ENCODE measurements at places on chromosomes 7 and 10. TPM values are rescaled to one million over a fixed set of nuclear protein-coding genes. Genes with fewer than 3 reads are reported as not detected.

HOXA4 gene
- 5.9 TPM for total RNA-seq

IFIT3 gene
- 18.0 TPM for total RNA-seq

UPK3B gene
- not detected for total RNA-seq

LRRC18 gene
- not detected for total RNA-seq

EPHA1 gene
- total RNA-seq: 0.91 TPM

TDRD1 gene
- total RNA-seq: not detected

AZGP1 gene
- total RNA-seq: 0.40 TPM

CYP2C18 gene
- total RNA-seq: not detected

AASS gene
- 18.9 TPM for total RNA-seq

GDF10 gene
- total RNA-seq: 8.2 TPM

AGAP6 gene
- 1.6 TPM for total RNA-seq

WNT2 gene
- 0.13 TPM for total RNA-seq

VPS37D gene
- 5.8 TPM for total RNA-seq

FKBP6 gene
- not detected for total RNA-seq

POLR2J3 gene
- total RNA-seq: 30.8 TPM

PLCE1 gene
- total RNA-seq: 1.6 TPM

LBX1 gene
- total RNA-seq: not detected

GRM3 gene
- not detected for total RNA-seq

SPDYE2B gene
- not detected for total RNA-seq

NXPH1 gene
- not detected for total RNA-seq

ACTR3C gene
- total RNA-seq: 0.39 TPM

CDHR1 gene
- total RNA-seq: not detected

DPYSL4 gene
- total RNA-seq: 12.3 TPM

AGK gene
- total RNA-seq: 20.3 TPM

AGBL3 gene
- total RNA-seq: 0.52 TPM

ZCCHC24 gene
- total RNA-seq: 25.0 TPM

SORCS1 gene
- 0.08 TPM for total RNA-seq

CFAP46 gene
- 4.1 TPM for total RNA-seq

SH2D4B gene
- total RNA-seq: not detected

GDF2 gene
- total RNA-seq: not detected

GJD4 gene
- not detected for total RNA-seq

TEX47 gene
- total RNA-seq: not detected
